ENCODE measurements at places on chromosomes 7 and 10.

GRCh38 chr10:30915146-30915545, 116.5 kb downstream of the ZNF438 start:
- no peak for DNase-seq

DNA sequence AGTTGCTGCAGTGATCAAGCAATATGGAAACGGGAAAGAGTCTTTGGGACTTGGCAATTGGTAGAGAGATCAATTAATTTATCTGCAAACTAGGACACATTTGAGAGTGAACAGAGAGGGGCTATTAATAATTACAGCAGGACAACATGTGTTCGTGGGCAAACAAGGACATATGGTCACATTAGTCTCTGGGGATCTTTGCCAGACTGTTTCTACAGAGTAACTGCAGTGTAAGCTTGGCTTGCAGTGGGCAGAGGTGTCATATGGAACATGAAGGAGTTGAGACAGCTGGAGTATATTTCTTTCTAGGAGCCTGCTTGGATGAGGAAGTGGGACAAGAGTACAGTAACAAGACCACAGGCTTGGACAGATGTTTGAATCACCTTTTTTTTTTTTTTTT, 232.1 kb upstream of the LYZL1 start:
- no peak for DNase-seq

DNA sequence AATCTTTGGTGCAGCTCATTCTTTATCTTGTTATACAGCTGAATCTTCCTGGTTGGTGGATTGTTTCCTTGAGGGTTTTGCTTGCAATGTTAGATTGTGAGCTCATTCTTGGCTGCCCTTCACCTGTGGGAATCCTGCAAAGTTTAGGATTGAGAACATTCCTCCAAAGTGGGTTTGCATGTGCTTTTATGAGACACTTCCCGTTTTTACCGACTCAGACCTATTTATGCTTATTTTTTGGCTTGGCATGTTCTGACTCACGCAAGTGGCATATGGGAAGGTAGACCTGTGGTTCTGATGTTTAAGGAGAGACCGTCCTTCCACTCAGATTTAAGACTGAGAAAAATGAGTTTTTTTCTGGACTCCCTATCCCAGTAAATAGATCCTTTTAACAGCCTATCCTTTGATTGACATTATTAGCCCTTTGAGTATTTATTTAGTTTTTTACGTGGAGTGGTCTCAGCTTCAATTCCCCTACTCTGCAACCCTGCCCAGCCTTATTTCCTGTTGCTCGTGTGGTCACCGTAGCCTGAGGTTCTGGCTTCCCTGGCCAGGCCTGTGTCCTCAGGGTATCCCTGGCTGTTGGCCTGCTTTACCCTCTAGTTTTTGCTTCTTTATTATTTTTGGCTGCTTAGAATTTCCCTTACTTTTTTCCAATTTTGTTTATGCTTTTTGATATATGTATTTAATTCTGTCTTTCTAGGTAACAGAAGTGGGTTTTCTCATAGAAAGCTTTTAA, 13.4 kb upstream of the PRF1 start:
- no peak for DNase-seq

DNA sequence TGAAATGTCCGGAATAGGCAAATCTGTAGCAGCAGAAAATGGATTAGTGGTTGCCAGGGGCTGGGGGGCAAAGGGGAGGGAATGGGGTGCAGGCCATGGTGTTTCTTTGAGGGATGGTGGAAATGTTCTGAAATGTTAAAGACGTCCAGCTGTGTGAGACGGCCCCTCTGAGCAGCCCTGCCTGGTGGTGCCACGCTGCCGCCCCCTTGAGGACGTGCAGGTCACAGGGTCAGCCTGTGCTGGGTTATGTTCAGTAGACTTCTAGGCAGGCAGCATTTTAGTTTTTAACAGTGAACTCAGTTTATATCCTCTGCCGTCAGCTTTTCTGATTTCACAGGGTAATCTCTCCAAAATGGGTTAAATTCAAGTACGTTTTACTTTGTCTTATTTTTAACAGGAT, 9.4 kb downstream of the NUB1 start:
- no peak for DNase-seq

DNA sequence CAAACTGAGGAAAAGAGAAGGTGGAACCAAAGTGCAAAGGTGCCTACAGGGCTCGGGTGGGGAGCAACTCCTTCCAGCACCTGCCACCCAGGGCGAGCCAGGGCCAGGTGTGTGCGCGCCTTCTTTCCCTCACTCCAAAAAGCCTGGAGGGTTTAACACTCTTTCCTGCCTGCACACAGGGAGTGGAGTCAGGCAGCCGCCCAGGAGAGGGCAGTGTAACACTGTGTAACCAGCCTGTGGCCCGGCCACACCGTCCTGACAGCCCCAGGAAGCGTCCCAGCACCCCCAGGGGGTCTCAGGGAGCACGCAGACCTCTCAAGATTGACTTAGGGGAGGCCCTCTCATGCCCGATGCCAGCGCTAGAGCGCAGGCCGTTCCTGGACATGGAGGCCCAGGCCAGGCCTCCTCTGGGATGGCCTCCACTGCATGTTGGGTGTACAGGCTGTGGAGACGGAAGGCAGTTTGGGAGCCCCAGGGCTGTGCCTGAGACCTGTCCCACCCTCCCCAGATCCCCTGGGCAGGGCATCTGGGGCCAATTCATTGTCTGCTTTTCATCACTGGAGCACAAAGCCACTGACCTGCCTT, 13.4 kb downstream of the BRI3 start:
- DNase-seq: no peak

- DNase-seq: no peak
Measured at GRCh38 chr7:50589364-50589763, 24.2 kb upstream of the DDC start.

DNA sequence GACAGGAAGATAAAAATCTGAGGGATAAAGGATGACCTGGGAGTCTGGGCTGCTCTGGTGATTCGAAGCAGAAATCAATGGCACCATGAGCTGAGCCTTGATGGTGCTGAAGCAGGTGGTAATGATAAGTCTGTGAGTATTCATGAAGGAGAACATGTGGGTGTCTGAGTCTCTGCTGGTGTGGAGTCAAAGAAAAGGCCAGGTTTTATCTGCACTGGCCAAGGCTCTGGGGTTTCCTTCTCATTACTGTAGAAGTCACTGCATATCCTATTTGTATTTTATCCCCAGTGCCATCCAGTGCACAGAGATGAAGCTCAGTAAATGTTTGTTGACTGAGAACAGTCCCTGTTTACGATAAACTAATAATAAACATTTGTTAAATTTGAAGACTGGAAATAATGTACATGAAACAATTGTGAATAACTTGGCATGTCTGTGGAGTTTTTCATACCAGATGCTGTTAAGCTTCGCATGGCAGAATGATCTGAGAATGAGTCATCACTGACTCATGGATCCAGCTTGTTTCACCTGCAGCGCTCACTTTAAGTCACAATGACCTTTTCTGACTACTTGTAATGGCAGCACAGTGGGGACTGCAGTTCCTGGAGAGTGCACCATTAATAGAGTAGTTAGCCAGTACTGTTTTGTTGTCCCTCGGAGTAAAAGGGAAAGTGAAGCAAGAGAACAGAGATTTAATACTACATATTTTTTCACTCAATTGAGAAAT, 538.5 kb downstream of the HTR7 start:
- peak; percentile 4 for DNase-seq

- DNase-seq: no peak
Measured at GRCh38 chr7:149690688-149691446, 82.5 kb downstream of the ZNF467 start.

GRCh38 chr7:1593904-1594421, 24.1 kb upstream of the PSMG3 start:
- DNase-seq: no peak

DNA sequence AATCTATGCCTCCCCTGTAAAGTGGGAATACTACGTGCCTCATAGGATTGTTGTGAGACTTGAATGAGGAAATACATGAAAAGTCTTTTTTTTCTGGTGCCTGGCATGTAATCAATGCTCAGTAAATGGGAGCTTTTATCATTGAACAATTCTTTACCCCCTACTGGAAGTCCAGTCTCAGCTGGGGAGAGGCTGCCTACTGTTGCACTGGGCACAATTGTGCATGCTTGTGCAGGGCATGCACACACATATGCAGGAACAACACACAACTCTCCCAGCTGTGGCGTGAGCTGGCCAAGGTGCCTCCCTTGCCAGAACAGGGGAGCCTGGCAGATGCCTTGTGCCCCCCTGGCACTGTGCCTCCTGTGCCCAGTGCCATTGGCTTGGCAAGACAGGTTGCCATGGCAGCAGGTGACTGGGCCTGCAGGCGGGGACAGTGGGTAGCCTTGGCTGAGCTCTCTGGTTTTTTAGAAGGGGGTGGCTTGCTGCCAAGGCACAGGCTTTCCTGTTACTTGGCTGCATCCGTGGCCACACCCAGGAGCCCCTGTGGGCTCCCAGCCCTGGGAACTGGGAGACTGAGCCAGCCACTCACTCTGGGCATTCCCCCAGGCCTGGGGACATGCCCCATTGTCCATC, 16.1 kb upstream of the PALD1 start:
- no peak for DNase-seq

DNA sequence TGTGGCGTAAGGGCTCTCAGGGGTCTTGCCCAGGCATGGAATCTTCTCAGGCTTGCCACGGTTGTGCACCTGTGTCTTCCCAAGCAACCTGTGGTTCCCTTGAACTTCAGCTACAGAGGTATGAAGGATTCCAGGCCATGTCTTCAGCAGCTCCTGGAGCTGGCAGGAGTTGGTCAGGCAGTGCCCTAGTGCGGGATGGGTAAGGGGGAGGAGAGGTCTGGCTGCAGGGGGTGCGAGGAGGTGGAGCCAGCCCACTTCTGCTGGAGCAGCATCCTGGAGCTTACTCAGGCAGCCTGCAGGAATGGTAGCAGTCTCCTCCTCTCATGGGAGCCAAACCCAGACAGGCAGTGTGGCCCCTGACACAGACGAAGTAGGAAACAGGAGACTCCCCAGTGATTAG, 3.8 kb upstream of the TRIL start:
- no peak for DNase-seq

DNA sequence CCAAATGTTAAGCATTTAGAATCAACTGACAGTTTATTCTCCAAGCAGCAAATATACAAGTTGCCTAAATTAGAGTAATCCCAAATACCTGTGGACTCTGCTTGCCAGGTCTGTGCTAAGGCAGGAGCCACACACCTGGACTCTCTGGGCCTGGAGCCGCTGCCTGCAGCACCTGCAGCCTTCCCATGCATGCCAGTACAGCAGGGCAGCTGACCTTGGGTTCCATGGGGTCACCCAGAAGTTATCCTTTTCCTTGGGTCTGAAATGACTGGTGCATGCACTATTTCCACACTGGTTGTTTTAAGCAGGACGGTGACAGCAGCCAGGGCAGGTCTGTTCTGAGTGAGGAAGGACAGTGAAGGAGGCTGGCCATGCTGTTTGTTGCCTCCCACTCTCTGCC, 573.2 kb downstream of the GLRX3 start:
- no peak for DNase-seq

- no peak for DNase-seq
Measured at GRCh38 chr10:25405871-25406270, 231.1 kb downstream of the GPR158 start.

GRCh38 chr10:21910798-21911197, 92.7 kb downstream of the DNAJC1 start:
- DNase-seq: no peak

- no peak for DNase-seq
Measured at GRCh38 chr10:72058989-72059842, 29.1 kb downstream of the SPOCK2 start.

- DNase-seq: no peak
Measured at GRCh38 chr7:44338600-44338999, 13.2 kb upstream of the CAMK2B start.

GRCh38 chr7:115516341-115516740, 514.2 kb downstream of the TFEC start:
- DNase-seq: no peak

- DNase-seq: no peak
Measured at GRCh38 chr10:61733358-61733940, 70.7 kb downstream of the CABCOCO1 start.

- DNase-seq: no peak
Measured at GRCh38 chr10:48774416-48775205, 89.9 kb downstream of the WDFY4 start.

GRCh38 chr10:29830531-29831512, 196.1 kb upstream of the SVIL start:
- DNase-seq: no peak

DNA sequence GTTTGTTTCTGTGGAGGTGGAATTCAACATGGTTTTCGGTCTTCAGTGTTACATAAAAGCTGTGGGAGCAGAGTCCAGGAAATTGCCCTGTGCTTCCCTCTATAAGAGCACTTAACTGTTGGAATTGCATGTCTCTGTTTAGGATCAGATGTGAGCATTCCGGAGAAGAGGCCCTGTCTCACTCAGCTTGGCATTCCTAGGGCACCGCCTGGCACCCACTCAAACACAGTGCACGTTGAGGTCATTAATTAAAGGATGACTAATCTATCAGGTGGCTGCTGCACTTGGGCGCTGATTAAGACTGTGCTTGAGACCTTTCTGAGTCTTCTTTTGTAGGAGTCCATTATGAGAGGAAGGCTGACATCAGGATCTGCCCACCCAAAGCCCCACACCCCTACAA, 82.8 kb upstream of the VIPR2 start:
- no peak for DNase-seq

- DNase-seq: no peak
Measured at GRCh38 chr7:34838329-34838728, 180.3 kb downstream of the NPSR1 start.

DNA sequence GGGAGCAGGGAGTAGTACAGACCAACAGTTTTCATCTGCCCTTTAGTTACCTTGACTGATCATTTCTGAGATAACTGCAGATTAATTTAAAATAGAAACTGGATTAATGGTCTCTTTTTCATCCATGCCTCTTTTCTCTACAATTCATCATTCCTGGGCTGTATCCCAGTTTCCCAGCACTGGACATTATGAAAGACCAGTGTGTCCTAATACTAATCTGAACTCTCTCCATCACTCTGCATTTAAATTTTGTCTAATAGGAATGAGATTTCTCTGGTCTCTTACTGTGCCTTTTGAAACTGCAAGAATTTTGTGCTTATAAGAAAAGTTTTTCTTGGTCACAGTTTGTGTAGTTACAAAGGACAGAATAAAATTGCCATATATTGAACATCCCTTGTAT, 12.7 kb downstream of the PLEKHA8 start:
- no peak for DNase-seq

GRCh38 chr7:105315357-105315756, 73.4 kb downstream of the SRPK2 start:
- DNase-seq: no peak

GRCh38 chr10:14571866-14572507, 202.7 kb downstream of the FAM107B start:
- no peak for DNase-seq

DNA sequence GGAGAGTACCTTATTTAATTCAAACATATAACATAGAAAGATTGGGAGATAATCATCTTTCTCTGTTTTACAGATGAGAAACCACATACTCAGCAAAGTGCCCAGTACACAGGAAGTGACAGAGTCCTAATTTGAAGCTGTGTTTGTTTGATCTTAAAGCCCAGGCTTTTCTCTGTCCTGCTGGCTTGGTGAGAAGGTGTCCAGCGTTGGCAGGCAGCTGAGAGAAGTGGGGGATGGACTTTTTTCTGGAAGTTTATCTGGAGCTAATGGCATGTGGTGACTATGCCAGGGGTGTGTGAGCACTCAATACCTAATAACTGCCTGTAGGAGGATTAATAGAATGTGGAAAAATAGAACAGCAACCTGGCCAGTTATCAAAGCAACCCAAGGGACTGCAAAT, 60.8 kb downstream of the NPSR1 start:
- DNase-seq: no peak

GRCh38 chr7:66847879-66848790, 72.9 kb upstream of the TMEM248 start:
- no peak for DNase-seq
